Stomach (tissue), 19 donors: ENCODE measurements at places on chromosomes 1 and 21. TPM values are rescaled to one million over a fixed set of nuclear protein-coding genes. Genes with fewer than 3 reads are reported as not detected.

GRCh38 chr1:54640863-54641836, at the start of gene MROH7:
MROH7 (plus strand) TSS chr1:54641786; CDS start chr1:54652927, 11,141 bp downstream.
- no peak for DNase-seq

GRCh38 chr1:97989094-97989680, 68.4 kb upstream of the DPYD start:
- DNase-seq: no peak

- DNase-seq: no peak
Observed at GRCh38 chr21:45592208-45592619, 50.0 kb upstream of the SLC19A1 start.

DNA sequence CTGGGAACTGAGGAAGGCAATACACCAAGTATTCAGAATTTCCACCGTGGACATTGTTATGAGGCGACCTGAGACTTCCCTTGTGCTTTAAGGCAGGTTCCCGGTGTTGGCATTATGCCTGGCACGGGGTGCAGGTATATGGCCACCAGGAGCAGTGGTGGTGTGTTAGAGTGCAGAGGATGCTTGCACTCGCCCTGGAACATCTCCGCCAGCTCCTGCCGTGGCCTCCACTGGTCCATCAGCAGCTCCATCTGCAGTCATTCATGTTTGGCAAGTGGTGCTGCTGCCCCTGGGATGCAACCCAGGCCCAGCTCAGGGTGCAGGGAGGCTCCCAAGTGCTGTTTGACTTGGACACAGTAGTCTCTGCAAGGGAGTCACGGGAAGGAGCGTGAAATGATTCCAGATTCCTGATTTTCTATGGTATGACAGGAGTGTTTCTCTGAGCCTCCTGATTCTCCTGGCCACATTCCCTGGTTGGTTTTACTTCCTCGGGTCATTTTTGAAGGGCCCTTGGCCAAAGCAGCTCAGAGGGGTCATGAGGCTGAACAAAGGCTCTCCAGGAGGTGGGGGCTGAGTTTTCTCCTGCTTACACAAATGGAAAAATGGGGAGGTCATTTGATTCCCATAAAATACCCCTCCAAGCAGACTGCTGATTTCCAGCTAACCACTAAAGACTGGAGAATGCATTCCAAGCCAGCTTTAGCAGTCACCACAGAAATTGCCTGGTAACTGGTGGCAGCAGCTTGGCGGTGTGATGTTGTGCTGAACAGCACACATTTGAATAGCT, 60.4 kb upstream of the PSEN2 start:
- DNase-seq: no peak

DNA sequence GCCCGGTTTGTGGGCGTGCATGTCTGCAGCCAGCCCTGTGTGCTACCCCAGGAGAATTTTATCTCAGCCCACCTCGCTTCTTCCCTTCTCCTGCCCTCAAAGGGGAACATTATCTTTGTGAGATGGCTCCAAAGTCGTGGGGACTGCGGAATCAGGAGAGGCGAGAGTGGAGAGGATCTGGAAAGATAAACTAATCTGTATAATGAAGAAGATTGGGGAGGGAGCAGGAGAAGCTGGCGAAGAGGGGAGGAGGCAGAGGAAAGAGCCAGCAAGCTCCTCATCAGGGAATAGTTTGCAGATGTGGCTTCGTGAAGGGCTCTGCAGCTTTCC, 310.3 kb downstream of the MATN1 start:
- no peak for DNase-seq

Gene CELA3B
- not detected for total RNA-seq

Gene TSTD1
- not detected for total RNA-seq
